ENCODE measurements at places on chromosomes 2 and 18.

GRCh38 chr2:29920130-29920577, 1.2 kb downstream of the ALK start:
- peak; percentile 14 for DNase-seq

DNA sequence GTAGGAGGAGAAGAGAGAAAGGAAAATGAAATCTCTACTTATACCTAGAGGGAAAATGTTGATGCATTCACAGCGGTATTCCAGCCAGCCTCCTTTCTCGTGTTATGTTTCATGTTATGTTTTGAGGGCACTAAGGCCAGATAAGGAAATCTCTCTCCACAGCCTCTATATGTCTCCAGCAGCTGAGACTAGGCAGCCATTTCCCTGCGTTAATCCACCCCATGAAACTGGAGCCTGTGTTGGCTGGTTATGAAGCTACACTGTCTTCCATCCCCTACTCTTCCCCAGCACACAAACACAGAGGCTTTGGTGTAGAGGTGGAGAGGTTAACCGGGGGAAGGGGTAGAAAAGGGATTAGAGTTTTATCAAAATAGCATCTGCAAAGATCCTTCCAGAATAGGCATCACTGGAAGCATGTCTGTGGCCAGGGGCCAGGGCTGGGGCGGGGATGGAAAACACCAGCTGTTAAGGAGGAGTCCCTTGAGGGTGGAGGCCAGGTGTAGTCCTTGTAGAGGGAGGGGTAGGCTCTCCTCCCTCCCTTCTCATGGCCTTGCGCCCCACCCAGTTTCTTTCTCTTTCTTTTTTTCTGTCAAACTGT, 100.9 kb upstream of the TNP1 start:
- no peak for DNase-seq

DNA sequence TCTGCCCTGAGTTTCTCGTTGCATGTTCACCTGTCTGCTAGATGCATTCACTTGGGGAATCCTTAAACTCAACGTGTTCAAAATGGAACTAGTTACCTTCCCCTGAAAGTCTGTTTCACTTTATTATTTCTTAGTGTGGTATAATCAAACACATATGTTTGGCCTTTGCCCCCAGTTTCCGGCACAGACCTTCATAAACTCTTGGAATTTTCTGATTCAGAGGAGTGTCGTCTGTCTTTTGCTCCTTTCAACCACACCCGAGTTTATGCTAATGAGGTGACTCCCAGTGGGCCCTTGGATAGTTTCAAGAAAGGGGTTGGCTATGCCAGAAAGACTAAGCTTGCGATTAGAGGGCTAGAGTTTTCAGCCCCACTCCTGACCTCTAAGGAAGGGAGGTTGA, 198.9 kb downstream of the CDCA7 start:
- no peak for DNase-seq

GRCh38 chr18:51933903-51934302, 406.1 kb upstream of the DCC start:
- DNase-seq: no peak

- DNase-seq: no peak
Measured at GRCh38 chr2:151673016-151673415, 61.3 kb downstream of the NEB start.

GRCh38 chr18:28039078-28039477, 137.9 kb downstream of the CDH2 start:
- no peak for DNase-seq

DNA sequence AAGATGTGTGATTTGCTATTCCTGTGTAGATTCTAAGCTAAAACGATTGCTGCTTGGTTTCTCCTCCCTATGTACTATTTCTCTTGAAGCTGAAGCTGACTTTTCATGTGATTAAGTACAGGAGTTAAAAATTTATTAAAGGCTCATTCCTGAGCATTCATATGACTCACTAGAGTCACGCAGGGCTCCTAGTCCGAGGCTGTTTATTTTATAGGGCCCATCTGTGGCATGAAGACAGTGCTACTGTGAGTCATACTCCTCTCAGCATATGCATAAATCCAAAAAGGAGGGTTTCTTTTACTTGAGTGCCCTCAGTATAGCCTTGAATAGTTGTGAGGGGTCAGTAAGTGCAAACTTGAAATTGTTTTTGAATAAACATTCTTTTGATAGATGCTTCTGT, 378.8 kb downstream of the PTPRM start:
- peak; percentile 42 for DNase-seq

Data from T1000 (cell line).